ENCODE measurements at places on chromosomes 12 and 14.

GRCh38 chr12:130826151-130826801, 12.8 kb downstream of the STX2 start:
- peak; percentile 67 for DNase-seq

DNA sequence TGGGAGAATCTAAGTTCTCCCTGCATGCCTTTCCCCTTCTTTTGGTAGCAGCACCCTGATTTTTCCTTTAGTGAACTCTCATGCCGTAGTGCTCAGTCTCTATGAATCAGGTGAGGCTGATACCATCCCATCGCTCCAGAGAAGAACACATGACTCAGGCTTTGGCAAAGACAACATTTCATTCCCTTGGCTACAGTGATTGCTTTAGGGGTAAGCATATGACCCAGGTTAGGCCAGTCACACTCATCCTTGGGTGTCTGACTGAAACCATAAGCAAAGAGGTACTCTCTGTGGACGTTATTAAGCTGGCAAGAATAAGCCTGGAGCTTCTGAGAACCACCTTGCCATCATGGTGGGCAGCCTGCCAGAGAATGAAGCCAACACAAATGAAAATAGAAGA, 141.8 kb downstream of the MYRFL start:
- no peak for DNase-seq

- no peak for DNase-seq
Observed at GRCh38 chr12:42640391-42640790, 50.8 kb upstream of the PRICKLE1 start.

- DNase-seq = no peak
Observed at GRCh38 chr12:122651520-122652224, 51.5 kb downstream of the HCAR2 start.

DNA sequence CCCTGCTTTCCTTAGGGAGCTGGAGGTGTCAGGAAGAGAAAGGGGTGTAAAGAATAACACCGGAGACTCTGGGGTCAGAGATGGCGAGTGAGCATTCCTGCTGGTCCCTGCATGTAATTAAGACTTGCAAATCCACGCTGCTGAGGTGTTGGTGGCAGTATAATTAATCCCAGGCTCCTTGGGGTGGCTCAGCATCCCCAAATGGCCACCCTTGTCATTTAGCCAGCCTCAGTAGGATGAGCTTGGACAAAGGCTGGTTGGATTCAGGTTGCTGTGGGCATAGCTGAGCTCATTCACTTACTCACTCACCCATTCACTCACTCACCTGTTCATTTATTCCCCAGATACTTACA, 174.4 kb upstream of the RPH3A start:
- no peak for DNase-seq

DNA sequence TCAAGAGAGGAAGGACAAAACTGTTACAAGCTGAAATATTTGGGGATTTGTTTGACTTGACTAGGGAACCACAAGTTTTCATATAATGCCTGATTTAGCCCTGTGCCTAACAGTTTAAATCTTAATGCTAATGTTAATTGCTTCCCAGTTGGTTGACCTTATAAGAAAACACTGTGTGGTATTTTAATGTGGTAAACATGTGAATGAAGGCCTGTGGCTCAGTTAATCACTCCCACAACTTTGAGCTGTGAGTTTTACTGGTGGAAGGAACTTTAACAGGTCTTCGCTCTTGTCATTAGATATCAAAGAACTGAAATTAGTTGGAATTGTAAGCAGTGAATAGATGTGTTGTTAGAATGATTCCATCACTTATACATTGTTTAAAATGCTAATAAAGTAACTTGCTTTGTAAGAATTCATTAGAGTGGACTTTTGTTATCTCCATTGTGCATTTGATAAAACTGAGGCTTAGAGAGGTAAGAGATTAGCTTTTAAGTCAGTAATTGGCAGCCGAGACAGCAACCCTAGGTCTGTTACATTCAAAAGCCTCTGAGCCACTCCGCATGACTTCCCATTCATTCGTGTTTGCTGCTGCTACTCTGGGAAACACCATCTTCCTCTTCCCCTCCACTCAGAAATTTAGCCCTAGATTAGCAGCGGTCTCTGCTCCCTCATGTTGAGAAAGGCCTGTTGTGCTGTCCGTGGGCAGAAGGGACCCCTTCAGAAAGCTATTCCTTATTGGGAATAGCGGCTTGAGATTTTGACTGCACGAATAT, 1.0 kb upstream of the TBK1 start:
- DNase-seq = no peak

GRCh38 chr12:57112492-57113294, 1.5 kb upstream of the STAT6 start:
- peak; percentile 67 for DNase-seq

- DNase-seq = no peak
Observed at GRCh38 chr12:57496822-57497221, 9.0 kb downstream of the MARS1 start.

GRCh38 chr12:94089891-94090290, 58.5 kb upstream of the PLXNC1 start:
- no peak for DNase-seq

- DNase-seq = no peak
Observed at GRCh38 chr12:14699923-14700322, 3.5 kb upstream of the GUCY2C start.

GRCh38 chr14:99852578-99852977, 59.4 kb downstream of the EML1 start:
- DNase-seq = no peak

DNA sequence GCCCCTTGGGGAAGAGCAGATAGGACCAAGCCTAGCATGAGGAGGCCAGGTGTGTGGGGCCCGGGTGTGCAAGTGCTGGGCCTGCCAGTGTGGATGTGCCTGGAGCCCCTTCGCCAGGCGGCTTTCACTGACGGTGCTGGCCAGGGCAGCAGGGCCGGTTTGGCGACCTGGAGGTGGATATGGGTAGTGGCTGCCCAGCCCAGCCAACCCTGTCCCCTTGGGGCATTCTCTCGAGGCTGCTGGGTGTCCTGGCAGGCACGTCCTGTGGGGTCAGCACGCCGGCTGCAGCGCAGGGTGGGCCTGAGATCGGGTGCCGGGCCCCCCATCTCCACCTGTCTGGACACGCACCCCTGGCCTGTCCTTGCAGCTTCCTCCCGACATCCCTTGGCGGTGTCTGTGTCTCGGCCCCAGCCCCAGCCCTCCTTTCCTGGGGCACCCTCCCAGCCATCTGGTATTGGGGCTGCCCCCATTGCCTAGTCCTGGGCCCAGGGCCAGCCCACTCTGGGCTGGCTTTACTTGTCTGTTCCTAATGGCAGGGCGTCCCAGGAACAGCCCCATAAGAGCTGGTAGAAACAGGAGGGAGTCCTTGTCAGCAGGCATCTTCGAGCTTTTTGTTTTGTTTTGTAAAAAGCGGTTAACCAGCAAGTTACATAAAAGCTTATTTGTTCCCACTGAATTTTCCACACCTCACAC, 7.2 kb upstream of the CRIP2 start:
- no peak for DNase-seq

DNA sequence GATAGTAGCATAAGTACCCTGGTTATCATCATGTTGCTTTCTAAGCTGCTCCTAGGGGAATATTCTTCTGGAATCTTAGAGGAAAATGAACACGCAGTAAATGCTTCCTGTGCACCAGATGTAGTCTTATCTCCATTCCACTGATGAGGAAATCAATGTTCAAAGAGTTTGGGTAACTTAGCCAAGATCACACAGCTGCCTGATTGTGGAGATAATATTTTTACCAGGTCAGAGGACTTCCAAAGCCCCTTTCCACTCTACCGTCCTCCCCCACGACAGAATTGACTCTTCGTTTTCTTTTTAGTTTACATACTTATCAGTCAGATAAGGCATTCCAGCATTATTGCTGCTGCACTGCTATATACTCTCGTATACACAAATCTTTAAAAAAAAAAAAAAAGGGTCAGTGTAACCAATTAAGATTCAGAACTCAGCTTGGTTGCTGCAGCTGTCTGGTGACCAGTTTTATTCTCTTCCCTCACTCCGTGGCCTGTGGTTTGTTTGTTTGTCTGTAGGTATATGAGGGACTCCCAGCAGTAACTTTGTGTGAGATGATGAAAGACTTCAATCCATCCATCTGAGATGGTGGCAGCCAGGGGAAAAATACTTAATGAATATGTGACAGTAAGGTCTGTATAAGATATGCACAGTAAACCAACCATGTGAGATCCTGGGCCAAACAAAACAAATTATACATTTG, 110.5 kb downstream of the TGFB3 start:
- no peak for DNase-seq

GRCh38 chr14:95518045-95518751, 1.7 kb upstream of the SYNE3 start:
- DNase-seq = no peak

DNA sequence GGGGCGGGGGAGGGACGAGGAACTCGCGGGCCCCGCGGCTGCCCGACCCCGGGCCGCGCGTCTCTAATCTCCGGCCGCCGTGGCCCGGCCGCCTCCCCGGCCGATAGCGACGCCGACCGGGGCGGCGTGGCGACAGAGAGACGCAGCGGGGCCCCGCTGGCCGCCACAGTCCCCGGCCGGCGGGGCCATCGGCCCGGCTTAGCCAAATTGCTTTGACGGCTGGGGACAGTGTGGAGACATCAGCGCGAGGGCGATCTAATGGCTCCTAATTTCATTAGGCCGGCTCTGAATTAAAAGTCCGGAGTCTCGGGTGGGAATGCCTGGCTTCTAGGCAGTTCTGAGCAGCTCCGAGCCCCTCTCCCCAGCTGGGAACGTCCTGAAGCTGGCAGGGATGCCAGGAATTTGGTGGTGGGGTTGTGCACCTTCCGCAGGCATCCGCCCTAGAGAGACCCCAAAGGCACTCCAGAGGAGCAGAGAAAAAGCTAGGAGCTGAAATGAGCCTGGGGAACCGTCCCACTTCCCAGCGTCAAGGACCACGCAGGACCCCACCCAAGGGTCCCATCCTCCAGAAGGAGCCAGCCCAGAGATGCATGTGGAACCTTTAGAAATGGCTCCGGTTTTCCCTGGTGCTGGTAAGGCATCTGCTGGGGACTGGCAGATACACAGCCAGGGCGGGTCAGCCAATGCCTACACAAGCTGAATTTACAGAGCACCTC, 9.6 kb downstream of the TBX5 start:
- no peak for DNase-seq

DNA sequence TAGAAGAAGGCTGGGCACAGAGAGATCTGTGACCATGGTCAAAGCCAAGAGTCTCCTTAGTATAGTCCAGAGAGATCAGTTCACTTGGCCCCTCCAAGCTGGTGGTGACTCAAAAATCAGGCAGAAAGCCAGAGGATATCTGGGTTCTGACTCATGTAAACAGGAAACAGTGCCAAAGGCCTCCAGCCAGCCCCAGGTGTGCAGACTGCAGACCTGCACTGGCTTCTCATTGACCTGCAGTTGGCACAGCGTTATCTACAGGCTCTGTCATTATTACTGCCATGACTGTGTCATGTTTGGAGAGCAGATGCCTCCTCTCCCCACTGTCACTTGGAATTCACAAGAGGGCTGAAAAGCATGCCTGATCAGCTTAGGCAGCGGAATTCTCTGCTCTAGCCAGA, 295.7 kb upstream of the PRKD1 start:
- DNase-seq = peak; percentile 26

DNA sequence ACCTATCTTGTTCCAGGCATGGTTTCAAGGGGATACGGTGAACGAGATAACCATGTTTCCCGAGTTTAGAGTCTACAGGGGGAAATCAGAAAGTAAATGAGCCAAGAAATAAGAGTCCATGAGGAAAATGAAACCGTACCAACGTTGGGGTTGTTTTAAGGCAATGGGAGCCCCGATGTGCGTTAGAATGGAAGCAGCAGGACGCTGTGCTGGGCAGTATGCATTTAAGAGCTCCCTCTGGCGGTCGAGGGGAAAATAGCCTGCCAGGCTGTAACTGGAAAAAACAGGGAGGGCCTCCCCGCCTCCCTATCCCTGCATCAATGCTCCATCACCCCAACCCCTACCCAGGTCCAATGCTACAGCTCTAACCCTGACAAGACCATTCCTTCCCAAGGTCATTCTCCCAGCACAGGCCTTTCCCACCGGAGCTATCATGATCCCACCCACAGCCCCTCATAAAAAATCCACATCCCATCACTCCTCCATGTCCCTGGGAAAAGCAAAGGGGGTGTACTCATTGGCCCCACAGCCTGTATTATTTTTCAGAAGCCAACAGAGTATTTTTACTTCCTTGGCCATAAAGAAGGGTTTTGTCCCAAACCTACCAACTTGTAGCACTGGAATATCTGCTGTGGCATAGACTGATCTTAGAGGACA, 226.3 kb upstream of the NOS1 start:
- peak; percentile 44 for DNase-seq

GRCh38 chr12:12534975-12535374, 27.7 kb downstream of the DUSP16 start:
- DNase-seq = no peak

DNA sequence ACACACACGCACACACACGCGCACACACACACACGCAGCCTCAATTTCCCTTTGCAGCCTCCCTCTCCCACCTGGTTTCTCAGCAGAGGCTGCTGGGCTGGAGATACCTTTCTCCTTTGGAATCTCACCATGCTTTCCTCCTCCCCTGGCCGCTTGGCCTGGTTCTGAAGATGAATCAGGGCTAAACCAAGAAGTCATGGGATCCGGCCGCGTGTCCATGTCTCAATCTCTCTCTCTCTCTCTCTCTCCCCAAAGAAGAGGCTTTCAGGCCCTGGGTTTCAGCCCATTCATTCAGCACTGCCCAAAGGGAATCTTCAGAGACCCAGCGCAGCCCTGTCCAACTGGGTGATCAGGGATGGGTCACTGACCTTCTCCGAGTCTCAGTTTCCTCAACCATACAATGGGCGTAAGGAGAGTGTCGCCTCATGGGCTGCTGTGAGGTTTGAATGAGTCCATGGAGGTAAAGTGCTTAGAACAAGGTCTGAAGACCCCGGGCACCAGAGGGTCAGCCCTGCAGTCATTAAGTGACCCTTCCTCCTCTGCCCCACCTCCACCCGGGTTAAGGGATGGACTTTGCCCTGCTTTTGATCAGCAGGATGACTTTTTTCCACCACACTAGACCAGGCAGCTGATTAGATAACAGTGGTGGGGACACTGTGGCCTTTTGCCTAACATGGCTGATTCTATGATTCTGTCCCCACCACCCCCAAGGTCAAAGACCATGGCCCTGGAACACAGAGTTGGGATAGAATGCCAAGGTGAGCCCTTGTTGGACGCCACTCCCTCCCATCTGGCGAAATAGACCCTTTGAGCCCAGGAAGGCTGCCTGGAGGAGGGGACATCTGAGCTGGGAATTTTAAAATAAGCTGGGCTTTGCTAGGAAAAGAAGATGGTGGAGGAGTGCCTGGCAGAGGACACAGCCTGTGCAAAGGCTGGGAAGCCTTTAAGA, 42.1 kb downstream of the SCARB1 start:
- no peak for DNase-seq

DNA sequence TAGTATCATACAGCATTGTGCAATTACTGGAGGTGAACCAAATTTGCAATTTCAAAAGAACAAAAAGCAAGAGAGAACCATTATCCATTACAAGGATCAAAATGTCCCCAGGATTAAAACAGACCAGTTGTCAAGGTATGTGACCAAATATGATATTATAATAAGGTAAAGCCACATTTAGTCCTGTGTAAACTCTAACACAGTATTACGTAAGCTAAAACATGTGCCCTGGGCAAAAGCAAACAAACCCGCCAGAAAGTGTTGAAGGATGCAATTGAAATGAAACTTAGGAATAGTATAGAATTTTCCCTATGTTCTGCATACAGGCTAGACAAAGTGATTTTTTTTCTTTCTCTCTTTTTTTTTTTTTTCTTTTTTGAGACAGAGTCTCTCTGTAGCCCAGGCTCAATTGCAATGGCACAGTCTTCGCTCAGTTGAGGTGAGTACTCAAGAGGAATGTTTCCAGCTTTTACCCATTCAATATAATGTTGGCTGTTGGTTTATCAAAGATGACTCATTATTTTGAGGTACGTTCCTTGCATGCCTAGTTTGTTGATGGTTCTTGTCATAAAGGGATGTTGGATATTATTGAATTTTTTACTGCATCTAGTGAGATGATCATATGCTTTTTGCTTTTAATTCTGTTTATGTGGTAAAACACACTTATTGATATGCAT, 137.1 kb upstream of the FOXG1 start:
- no peak for DNase-seq
